Mononuclear cell (primary cell): ENCODE measurements at places on chromosomes 1 and 21. TPM values are rescaled to one million over a fixed set of nuclear protein-coding genes. Genes with fewer than 3 reads are reported as not detected.

TGFBR3 gene
- total RNA-seq, result 40.8 TPM

MCOLN2 gene
- total RNA-seq, result 14.1 TPM

LPGAT1 gene
- total RNA-seq, result 35.4 TPM

AK4 gene
- total RNA-seq, result 2.9 TPM

ERG gene
- total RNA-seq, result 1.4 TPM

PPM1J gene
- 0.63 TPM for total RNA-seq

CLSTN1 gene
- 42.9 TPM for total RNA-seq

TMEM269 gene
- 1.0 TPM for total RNA-seq

CHI3L1 gene
- 0.94 TPM for total RNA-seq

MOV10 gene
- 27.2 TPM for total RNA-seq

SELP gene
- 17.0 TPM for total RNA-seq

CFH gene
- total RNA-seq, result 1.6 TPM

NBL1 gene
- total RNA-seq, result 5.7 TPM

CHODL gene
- not detected for total RNA-seq

OR2T6 gene
- not detected for total RNA-seq

CHD1L gene
- 22.6 TPM for total RNA-seq

BGLAP gene
- 0.31 TPM for total RNA-seq

SYTL1 gene
- total RNA-seq, result 44.3 TPM

GSTM1 gene
- total RNA-seq, result not detected
